ENCODE measurements at places on chromosomes 11 and 22. TPM values are rescaled to one million over a fixed set of nuclear protein-coding genes. Genes with fewer than 3 reads are reported as not detected.

OR5D18 gene
- not detected for polyA plus RNA-seq

ADM2 gene
- polyA plus RNA-seq: 1.4 TPM

CBLIF gene
- not detected for polyA plus RNA-seq

BIK gene
- polyA plus RNA-seq: 7.1 TPM

HNRNPUL2 gene
- 36.4 TPM for polyA plus RNA-seq

TNNI2 gene
- polyA plus RNA-seq: 8.2 TPM

GAL3ST1 gene
- polyA plus RNA-seq: not detected

OTOG gene
- polyA plus RNA-seq: not detected

TTC12 gene
- 11.7 TPM for polyA plus RNA-seq

ATP5MG gene
- polyA plus RNA-seq: 334 TPM

PTPN5 gene
- not detected for polyA plus RNA-seq

RIC8A gene
- polyA plus RNA-seq: 113 TPM

TSGA10IP gene
- polyA plus RNA-seq: not detected

TMEM191B gene
- polyA plus RNA-seq: 4.1 TPM

OLFML1 gene
- polyA plus RNA-seq: not detected

BTBD18 gene
- polyA plus RNA-seq: not detected
